Stimulated activated CD4-positive, alpha-beta T cell treated with anti-CD3 and anti-CD28 coated beads, Interleukin-1b, Interleukin-23, amount 100 ng/mL, for 24 hours (primary cell): ENCODE measurements at places on chromosomes 7 and 10.

DNA sequence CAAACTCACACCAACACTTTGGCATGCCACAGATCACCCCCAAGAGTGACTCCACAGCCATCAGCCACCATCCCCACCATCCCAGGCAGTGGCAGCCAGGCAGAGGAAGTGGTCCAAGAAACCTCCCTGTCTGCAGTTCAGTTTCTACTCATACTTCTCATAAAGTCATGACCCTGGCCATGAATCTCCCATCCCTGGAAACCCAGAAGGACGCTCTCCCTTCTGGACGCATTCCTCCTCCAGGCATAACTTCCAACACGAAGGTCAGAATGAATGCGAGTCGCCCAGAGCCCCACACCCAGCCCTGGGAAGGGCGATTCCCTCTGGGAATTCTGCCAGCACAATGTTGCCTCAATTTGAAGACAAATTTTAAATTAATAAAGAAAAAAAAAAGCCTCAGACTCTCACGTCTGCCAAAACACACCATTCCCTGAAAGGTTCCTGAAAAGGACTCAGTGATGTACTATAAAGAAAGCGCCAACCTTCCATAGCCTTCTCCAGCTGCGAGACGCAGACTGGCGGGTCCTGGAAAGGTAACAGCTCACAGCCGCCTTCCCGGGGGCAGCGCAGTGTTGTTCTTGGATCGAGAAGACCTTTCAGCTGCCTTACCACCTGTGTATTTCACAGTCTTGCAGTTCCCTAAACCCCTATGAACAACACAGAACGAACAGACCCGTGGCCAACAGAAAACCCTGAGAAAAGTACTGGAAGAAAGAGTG is 307.6 kb downstream of the FRMD4A start:
- DNase-seq: no peak

DNA sequence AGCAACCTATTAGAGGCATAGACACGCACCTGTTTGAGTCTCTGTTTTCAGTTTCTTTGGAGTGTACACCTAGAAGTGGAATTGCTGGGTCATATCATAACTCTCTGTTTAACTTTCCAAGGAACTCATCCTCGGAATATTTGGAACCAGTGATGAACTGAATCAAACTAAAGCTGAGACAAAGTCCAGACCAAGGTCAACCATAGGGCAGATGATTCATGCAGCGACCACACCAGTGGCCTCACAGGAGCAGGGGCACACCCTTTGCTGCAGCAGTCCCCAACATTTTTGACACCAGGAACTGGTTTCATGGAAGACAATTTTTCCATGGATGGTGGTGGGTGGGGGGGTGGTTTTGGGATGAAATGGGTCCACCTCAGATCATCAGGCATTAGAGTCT is 4.9 kb upstream of the OPTN start:
- no peak for DNase-seq

GRCh38 chr10:128040096-128040495 is 86.1 kb downstream of the MKI67 start:
- DNase-seq: no peak

DNA sequence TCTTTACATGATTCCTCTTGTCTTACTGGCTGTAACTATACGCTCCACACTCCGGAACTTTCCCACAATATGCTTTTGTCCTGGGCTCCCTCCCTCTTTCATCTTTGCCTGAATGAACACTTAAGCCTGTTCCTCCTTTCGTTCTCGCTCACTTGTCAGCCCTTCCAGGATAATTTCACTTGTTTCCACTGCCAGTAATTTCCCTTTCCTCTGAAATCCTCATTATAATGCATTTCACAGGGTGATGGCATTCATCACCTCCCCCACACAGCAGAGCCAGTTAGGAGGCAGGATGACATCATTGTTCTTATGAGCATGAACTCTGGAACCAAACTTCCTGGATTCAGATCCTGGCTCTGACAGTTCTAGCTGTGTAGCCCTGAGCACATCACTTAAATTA is 372.6 kb downstream of the GPR158 start:
- DNase-seq: no peak

GRCh38 chr10:19713159-19713558 is 103.1 kb upstream of the PLXDC2 start:
- DNase-seq: no peak
